ENCODE measurements at places on chromosomes 6 and 20. TPM values are rescaled to one million over a fixed set of nuclear protein-coding genes. Genes with fewer than 3 reads are reported as not detected.

Gene RUNX2
- total RNA-seq: 5.4 TPM

Gene FBXL4
- total RNA-seq: 15.7 TPM

DNA sequence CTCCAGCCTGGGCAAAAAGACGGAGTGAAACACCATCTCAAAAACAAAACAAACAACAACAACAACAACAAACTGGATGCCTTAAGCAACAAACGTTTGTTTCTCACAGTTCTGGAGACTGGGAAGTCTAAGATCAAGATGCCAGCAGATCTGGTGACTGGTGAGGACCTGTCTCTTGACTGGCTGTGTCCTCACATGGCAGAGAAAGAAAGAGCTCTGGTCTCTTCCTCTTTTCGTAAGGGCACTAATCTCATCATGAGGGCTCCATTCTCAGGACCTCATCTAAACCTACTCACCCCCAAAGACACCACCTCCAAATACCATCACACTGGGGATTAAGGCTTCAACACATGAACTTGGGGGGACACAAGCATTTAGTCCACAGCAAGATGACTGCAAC is 13.5 kb upstream of the GFOD1 start:
- DNase-seq: no peak

GRCh38 chr6:155270561-155271091 is 6.8 kb downstream of the CLDN20 start:
- DNase-seq: no peak

Gene PPIL6
- 4.2 TPM for total RNA-seq

- DNase-seq: no peak
Measured at GRCh38 chr6:159633196-159633595, 59.8 kb downstream of the SOD2 start.

DNA sequence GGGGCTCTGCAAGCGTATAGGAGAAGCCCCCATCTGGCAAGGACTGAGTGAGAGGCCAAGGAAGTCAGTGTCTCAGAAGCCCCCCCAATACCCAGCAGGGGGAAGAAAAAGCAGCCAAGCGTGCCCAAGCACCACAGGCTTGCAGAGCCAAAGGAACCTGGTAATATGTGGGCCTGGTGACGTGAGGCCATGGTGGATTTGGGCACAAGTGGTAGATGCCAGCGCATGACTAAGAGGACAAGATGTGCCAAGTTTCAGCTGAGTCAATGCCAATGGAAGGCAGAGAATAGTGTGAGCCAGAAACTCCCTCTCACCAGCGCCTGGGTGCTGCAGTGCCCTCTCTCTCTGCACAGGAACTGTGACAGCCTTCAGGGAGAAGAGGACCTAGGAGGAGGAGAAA is 110.0 kb downstream of the QRSL1 start:
- peak; percentile 99 for DNase-seq

Gene VNN1
- total RNA-seq: 0.09 TPM

- DNase-seq: no peak
Measured at GRCh38 chr6:42173101-42173500, at the start of gene GUCA1A. Gene GUCA1A, plus strand, starts transcription at chr6:42173364. Its CDS starts 250 bp downstream, at chr6:42173614.

Gene PBX2
- total RNA-seq: 59.1 TPM

DNA sequence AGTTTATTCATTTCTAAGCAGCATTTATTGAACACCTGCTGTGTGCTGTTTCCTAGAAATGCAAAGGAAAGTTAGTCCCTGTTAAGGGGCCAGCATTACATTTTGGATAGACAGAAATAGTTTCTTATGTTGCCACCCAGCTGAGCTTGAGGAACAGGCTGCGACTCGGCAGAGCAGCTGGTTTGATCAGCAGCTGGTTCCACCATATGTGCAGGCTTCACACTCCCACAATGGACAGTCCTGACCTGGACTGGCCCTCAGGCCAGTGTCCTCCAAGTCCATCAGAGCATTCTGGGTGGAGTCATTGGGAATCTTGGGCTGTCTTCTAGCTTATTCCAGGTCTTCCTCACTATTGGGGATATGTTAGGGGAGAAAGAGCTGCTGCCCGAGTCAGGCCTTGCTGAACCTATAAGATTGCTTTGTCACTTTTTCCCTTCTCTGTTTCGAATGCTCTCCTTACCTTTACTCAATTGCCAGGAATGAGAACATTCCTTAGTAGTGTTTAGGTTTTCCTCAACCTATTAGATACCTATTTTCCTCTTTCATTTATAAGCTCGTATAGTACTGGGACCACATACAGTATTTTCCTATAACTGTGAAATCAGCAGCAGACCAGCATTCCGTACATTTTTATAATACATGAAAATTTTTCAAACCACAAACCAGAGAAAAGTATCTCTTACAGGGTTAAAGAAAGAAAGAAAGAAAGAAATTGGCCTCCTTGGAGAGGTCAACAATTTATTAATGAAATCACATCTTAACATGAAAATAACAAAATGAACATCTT is 203.0 kb downstream of the FARS2 start:
- no peak for DNase-seq

Gene AMD1
- total RNA-seq: 97.5 TPM

DNA sequence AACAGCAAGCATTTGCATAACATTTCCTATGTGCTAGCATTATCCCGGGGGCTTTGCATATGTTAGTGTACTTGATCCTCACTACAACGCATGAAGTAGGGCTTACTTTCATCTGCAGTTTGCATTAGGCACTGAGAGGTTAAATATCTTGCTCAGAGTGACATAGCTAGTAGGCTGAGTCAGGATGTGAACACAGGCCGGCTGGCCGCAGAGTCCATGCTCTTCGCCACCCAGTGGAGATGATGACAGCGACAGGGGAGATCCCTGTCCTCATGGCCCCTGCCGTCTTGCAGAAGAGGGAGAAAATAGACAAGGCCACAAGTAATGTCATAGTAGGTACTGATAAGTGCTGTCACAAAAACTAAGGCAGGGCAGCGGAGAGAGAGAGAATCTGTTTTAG is 46.9 kb downstream of the LYRM4 start:
- no peak for DNase-seq

DNA sequence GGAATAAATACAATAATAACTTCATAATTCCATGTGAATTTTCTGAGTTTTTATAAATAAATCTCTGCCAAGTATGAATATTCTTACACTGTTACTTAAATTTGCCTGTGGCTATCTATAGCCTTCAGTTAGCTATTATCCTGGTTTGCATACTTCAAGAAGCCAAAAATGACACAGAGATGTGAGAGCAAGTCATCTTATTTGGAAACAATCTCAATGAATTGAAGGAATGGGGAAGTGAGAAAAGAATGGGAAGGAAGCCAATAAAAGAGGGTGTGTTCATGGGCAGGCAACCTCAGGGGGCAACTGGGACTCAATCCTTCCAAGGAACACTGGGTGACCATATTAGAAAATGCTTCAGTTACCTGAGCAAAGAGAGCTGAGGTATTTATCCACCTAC is 9.9 kb downstream of the HAO1 start:
- no peak for DNase-seq

GRCh38 chr6:133446789-133447188 is 205.6 kb downstream of the EYA4 start:
- DNase-seq: no peak

DNA sequence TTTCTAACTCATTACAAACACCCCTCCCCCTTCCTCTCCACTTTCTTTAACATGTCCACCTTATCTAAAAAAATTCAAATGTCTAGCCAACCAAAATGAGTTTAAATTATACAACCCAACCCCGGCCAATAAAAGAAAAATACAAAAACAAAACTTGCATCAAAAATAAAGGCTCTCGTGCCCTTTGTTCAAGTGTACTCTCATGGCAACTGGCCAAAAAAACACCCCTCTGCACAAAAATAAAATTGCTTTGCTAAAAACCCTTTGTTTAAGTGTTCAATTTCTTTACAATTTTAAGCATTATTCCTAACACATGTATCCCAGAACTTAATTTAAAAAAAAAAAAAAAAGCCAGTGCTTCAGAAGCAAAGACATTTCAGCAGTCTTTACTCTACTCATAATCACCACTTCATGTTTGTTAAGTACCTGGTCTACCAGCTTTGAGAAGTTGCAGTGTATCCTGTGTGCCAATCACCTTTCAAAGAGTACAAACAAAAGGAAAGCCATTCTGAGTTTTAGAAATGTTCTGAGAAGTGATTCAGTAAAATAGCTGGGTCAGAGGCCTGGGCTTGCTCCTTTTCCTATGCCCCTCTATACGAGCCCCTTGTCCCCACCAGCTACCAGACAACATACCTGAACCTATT is 87.5 kb downstream of the MDN1 start:
- no peak for DNase-seq

Gene BEND6
- total RNA-seq: 2.0 TPM

Gene HAO1
- not detected for total RNA-seq

DNA sequence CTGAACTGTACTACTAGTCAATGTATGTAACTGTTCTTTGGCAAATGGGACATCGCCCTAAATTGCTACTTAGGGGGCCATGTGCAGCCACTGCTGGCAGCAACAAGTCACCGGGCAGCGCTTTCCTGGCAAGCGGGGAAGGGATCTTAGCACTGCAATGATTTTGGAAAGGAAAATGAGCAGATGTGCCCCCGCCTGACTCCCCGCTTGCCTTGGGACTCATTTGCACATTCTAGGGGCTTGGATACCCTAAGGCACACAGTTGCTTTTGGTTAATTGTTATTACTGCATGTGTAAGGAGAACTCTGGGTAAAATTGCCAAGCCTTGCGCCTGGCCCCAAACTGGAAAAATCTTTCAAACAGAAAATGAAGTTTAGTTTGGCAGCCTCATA is 32.2 kb downstream of the CD83 start:
- DNase-seq: no peak

Gene UBE2C
- total RNA-seq: 32.9 TPM

- no peak for DNase-seq
Measured at GRCh38 chr6:98836025-98836961, 1.9 kb downstream of the POU3F2 start.

Gene TREML2
- total RNA-seq: under 0.01 TPM

GRCh38 chr20:57664924-57665588 is 44.8 kb downstream of the PMEPA1 start:
- DNase-seq: no peak

- no peak for DNase-seq
Measured at GRCh38 chr20:9145142-9145541, 76.3 kb downstream of the PLCB4 start.

Gene TINAG
- total RNA-seq: not detected

Gene TRIM40
- total RNA-seq: not detected

DNA sequence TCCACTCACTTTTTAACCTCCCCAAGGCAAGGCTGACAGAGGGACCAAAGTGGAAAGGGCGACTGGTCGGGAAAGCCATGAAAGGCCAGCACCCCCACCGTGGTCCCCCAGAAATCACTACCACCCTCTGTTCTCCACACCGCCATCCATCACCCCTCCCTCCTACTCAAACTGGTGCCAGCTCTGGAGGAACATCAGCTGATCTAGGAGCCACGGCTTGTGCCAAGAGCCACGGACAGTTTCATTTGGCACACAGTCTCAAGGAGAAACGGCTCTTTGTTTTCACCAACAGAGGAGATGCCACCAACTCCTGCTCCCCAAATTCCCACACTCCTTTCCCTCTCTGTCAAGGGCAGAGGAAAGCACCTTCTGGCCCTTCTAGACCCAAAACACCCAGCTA is 26.0 kb downstream of the TBC1D7 start:
- no peak for DNase-seq

- DNase-seq: no peak
Measured at GRCh38 chr6:55772730-55773129, 102.7 kb downstream of the BMP5 start.

DNA sequence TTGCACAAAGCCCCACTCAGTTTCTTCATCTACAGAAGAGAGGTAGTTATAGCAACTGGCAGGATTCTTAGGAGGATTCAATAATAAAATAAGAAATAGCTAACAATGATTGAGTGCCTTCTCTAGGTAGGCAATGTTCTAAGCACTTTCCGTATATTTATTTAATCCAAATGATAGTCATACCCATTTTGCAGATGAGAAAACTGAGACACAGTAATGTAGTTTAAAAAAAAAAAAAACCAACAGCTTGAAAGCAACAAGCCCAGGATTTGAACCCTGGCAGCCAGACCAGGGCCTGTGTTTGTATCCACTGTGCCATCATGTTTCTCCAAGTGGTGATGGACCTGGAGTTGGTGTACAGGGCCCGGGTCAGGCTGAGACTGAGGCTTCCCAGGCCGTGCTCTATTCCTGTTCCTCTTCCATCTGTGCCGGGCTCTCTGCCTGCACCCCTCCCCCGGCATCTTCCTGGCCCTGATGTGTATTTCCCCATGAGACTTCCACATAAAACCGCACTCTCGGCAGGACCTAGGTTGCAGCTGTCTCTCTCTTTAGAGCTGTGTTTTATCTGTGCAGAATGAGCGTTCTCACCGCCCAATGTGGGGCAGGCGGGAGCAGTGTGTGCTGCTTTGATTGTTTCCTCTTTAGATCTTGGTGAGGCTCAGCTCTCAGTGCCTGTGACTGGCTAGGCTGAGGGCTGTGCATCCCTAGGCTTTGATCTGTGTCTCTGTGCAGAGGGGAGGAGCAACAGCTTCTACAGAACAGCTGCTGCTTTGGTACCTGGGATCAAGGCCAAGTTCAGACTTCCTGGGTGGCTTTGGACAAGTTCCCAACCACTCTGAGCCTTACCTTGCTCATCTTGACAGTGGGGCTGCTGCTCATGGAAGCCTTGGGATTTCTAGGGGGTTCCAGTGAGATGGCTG is 49.5 kb downstream of the TOX2 start:
- no peak for DNase-seq

Gene SLC35F1
- not detected for total RNA-seq

Gene DSN1
- 6.7 TPM for total RNA-seq

DNA sequence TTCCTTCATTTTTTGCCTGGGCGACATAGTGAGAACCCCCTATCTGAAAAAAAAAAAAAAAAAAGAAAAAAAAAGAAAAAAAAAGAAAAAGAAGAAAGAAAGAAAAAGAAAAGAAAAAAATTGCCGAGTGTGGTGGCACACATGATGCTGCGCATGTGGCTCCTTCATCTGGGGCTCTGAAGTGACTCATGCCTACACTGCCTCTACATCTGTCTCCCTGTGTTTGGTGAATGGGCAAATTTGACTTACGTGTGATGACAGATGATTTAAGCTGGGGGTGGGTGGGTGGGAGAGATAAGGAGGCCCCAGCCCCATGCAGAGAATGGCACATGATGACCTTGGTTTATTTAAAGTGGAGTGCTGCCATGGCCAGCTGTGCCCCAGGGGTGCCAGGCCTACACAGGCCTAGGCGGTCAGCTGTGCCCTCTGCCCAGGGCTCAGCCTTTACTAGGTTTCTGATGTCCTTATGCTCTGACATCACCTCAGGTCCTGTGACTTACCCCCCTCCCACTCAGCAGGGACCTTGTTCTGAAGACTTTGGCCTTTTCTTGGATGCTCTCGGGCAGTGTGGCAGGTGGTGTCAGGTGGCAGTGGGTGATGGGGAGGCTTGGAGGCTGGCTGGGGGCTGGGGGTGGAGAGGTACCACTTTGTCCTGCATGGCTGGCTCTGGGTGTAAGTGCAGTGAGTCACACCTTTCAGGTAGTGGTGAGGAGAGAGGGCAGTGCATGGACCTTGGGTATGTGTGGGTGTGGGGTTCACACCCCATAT is 41.1 kb downstream of the VEGFA start:
- DNase-seq: no peak

Measured in mammary epithelial cell (primary cell).